Fibroblast of skin of back (primary cell): ENCODE measurements at places on chromosomes 1 and 21.
A peak's percentile ranks its signal among the peaks of the same experiment; 100 is the strongest.

DNA sequence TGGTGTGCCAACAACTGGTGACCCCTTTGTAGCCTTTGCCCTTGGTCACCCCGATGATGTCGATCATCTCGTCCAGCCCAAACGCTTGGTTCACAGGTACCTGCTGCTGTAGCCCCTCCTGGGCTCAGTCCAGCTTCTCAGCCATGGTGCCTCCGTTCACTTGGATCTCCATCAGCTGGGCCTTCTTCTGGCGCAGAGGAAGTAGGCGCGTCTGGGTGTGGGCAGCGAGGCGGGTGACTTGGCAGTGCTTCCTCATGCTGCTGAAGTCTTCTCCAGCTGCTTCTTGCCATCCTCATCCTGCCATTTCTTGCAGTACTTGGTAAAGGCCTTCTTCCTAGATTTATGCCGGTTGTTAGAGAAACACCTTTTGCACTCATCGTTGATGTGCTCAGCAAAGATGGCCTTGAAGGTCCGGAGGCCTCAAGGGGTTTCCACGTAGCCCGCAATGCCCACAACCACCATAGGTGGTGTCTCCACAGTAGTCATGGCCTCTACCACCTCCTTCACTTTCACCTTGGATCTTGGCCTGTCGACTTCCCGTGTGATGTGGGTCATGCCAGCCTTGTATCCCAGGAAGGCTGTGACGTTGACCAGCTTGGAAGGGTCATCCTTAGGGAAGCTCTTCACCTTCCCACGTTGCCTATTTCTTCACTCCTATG is 13.0 kb downstream of the DOP1B start:
- no peak for DNase-seq

DNA sequence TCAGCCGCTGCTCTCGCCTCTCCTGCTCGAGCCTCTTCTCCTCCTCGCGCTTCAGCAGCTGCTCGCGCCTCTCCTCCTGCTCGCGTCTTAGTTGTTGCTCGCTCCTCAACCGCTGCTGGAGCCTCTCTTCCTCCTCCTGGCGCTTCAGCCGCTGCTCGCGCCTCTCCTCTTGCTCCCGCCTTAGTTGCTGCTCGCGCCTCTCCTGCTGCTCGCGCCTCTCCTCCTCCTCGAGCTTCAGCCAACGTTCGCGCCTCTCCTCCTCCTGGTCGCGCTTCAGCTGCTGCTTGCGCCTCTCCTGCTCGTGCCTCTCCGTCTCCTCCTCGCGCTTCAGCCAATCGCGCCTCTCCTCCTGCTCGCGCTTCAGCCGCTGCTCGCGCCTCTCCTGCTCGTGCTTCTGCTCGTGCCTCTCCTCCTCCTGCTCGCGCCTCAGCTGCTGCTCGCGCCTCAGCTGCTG is 3.7 kb downstream of the TCHH start:
- peak; percentile 45 for DNase-seq

DNA sequence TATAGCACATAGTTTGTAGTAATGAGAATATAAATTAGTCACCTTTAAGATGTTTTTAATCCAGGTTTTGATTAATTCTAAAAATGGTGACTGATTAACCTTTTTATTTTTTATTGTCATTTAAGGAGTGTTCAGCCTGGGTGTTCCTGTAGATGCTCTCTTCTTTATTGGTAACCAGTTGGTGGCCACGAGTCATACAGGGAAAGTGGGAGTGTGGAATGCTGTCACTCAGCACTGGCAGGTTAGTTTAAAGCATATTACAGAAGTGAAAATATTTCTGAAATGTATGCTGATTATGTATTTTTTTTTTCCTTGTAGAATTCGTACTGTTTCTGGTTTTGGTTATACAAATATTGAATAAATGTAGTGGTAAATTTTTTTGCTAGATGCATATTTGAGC is 28.1 kb downstream of the KCTD3 start:
- peak; percentile 45 for DNase-seq

DNA sequence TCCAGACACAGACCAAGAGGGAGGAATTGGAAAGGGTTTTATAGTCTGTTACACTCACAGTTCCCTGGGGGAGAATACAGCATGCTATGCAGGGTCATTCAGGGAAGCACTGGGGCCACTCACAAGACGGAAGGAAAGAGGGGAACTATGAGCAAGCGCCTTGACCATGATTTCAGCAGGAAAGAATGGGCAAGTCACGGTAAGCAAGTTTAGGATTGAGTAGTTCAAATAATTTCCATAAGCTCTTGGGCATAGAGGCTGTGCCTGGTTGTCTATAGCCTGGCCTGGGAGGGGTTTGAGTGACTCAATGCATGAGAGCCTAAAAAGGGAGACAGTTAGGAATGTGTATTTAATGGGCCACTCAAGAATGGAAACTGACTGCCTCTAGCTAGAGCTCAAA is 176.7 kb downstream of the TTLL7 start:
- peak; percentile 77 for DNase-seq

DNA sequence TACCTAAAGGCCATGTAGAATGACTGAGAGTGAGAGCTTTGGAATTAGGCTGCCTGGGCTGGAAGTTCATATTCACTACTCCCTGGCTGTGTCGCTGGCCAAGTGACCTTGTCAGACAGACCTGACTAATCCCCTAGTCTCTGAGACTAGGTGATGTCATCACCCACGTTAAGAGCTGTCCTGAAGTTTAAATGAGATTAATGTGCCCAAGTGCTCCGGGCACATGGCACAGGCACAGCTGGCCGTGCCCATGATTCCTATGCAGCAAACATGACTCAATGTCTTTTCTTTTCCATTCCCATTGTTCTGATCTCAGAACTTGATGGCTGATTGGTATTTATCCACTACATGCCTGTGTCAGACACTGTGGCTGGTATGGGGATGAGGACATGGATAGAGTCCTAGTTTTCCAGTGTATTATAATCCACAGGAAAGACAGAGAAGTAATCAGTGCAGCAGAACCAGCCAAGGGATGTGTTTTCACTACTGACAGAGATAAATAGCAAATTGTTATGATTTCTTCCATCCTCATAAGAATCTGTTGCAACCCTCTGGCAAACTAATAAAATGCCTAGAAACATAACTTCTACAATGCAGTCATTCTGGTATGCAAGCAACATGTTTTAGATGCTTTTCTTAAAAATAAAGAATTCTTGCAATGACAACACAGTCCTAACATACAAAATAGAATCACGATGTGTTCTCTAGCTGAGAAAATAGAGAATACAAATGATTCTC is 180.9 kb downstream of the PCP4 start:
- DNase-seq: peak; percentile 56

- DNase-seq: no peak
Observed at GRCh38 chr1:10671090-10671489, 125.4 kb downstream of the CASZ1 start.

- no peak for DNase-seq
Observed at GRCh38 chr1:64895500-64895899, 70.8 kb downstream of the JAK1 start.

GRCh38 chr1:114209971-114210370 is 56.3 kb upstream of the SYT6 start:
- DNase-seq: no peak

DNA sequence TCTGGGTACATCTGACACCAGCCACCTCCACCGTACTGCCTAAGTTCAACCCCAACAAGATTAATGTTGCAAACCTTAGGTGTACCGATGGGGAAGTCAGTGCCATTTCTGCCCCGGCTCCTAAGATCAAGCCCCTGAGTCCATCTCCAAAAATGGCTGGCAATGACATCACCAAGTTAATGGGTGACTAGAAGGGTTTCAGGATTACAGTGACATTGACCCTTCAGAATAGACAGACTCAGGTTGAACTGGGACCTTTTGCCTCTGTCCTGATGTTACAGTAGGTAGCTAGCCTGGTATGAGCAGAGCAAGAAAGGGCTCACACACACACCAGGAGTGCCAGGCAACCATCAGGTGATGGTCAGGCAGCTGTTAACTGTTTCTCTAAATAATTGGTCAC is 21.7 kb upstream of the ZMYM6 start:
- DNase-seq: no peak

GRCh38 chr1:219174460-219175211 is 958 bp downstream of the LYPLAL1 start:
- DNase-seq: peak; percentile 80

- DNase-seq: no peak
Observed at GRCh38 chr1:3676581-3677470, 24.5 kb downstream of the TP73 start.

- no peak for DNase-seq
Observed at GRCh38 chr1:52599236-52599635, 2.9 kb upstream of the GPX7 start.

DNA sequence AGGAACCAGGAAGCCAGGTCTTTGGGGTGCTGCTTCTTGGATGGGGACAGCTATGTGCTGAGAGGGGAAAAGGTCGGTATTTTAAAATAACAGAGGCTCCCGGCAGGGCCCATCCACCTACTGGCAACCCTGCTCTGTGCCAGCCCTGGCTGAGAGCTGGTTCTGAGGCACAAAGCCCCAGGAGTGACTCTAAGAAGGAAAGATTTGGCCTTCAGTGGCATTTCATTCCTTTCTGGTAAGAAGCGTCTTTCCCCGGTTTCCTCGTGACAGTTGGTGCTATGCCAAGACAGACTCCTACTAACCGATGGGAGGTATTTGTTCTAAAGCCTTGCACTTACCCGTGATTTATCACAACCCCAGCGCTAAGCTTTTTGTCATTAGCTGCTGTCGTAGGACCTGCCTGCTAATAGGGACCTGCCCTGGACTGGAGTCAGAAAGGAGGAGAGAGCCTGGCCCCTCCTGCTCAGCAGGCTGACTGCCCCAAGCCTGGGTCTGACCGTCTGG is 123.1 kb upstream of the ADAR start:
- DNase-seq: peak; percentile 48

DNA sequence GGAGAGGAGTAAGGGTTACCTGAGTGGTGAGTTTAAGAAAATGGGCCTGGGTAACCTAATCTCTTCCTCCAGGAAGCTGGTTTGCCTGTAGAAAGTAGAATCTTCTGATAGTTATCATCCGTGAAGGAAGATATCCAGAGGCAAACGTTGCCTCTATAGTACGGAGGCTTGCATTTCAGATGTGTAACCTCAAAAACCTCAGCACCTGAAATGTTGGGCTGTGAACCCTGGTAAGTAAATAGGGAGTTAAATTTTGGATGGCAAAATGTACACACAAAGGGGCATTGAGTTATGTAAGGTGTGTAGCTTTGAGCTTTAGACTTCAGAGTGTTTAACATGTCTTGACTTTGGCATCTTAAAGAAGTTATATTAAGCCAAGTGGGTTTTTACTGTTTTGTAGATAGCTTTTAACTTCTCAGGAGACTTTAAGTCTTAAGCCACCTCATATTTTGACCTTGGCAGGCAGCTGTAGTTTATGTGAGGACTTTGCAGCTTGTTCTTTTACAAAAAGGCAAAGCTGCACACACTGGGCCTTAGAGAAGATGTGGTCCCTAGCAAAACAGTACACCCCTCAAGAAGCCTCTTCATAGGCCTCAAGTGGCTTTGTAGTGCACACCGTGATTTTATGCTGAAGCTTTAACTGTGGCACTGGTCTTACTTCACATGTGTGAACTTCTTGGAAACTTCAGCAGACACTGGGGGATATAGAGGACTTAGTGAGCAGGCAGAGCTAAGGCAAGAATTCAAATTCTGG is 83.4 kb downstream of the SNRPE start:
- DNase-seq: no peak

- DNase-seq: no peak
Observed at GRCh38 chr1:94827434-94827833, 7.3 kb downstream of the SLC44A3 start.

GRCh38 chr1:36989241-36989640 is 45.1 kb downstream of the GRIK3 start:
- no peak for DNase-seq

GRCh38 chr1:6587261-6588005 is 7.6 kb downstream of the ZBTB48 start:
- DNase-seq: no peak

DNA sequence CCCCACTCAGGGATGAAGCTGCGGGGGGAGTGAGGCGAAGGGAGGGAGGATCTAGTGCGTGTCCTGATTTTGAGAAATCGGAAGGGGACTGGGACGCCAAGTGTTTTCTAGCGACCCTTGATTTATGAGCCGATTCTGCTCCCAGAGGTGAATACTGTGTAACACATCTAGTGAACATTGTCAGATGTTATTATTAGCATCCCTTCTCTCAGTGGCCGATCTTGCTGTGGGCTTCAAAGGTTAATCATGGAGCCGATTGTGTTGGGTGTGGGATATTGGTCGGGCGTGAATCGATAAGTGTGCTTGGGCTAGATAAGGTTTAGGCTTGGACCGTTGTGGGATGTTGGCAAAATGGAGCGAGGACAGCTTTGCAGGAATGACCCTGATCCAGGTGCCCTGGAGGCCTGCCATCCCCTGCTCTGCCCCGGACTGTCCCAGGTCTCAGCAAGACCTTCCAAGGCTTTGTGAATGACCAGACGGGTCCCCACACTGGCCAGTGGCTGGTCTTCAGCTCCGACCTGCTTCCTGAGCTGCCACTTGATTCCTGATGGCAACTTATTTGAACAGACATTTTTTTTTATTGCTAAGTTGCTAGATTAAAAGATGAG is 2.2 kb downstream of the AJAP1 start:
- no peak for DNase-seq

DNA sequence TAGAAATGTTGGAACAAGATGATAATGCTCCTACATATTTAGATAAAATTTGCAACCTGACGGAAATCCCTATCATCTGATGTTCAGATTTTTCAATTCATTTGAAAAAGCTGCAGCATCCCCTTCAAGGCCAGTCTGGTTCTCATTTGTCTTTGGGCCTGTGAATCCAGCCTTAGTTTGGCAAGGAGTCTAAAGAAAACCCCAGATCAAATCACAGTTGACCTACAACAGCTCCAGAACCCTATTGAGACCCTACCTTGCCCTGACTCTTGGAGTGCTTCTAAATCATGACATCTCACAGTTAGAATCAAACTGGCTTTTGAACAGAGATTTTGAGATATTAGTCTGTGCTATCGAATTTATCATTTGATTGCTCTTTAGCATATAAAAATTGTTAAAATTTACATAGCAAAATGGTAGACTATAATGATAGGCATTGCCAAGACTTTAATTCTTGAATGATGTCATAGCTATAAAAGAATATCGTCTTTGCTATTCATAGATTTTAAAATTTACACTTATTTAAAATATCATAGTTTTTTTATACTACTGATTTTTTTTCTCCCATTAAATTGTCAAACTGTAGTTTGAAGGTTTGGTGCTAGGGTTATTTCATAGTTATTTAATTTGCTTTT is 2.2 kb downstream of the PPP2R5A start:
- no peak for DNase-seq

DNA sequence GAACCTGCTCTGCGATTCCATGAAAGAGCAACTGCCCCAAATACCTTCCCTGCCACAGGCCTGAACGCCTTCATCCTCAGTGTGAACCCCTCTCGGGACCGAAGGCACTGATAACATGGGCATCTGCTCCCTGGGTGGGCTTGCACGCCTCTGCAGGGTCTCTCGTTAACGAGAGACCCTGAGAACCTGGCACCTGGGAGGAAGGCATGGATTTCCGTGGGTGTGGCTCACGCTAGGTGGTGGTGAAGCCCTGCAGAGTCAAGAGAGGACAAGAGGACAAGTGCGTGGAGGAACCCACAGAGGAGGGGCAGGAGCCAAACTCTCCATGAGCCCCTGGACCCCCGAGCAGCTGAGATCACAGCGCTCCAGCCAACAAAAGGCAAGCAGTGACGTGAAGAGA is 26.8 kb upstream of the COL6A2 start:
- DNase-seq: no peak

GRCh38 chr1:225617479-225617878 is 35.4 kb downstream of the ENAH start:
- no peak for DNase-seq

GRCh38 chr1:1157426-1157913 is 16.2 kb upstream of the TTLL10 start:
- peak; percentile 91 for DNase-seq

- DNase-seq: peak; percentile 61
Observed at GRCh38 chr1:155124503-155125463, 2.9 kb upstream of the EFNA1 start.

- no peak for DNase-seq
Observed at GRCh38 chr1:204302769-204303168, 57.0 kb downstream of the PLEKHA6 start.
